ENCODE measurements at places on chromosomes 16 and 17.

- DNase-seq: no peak
Measured at GRCh38 chr17:7710301-7710700, 5.3 kb downstream of the EFNB3 start.

GRCh38 chr16:71426069-71426879 lies 15.6 kb downstream of the TLE7 start:
- no peak for DNase-seq

- DNase-seq: no peak
Measured at GRCh38 chr16:19223235-19224170, 55.5 kb downstream of the SYT17 start.

GRCh38 chr16:89040861-89041570 lies 52.6 kb upstream of the ACSF3 start:
- no peak for DNase-seq

GRCh38 chr17:77742579-77742978 lies 215.9 kb upstream of the TNRC6C start:
- no peak for DNase-seq

DNA sequence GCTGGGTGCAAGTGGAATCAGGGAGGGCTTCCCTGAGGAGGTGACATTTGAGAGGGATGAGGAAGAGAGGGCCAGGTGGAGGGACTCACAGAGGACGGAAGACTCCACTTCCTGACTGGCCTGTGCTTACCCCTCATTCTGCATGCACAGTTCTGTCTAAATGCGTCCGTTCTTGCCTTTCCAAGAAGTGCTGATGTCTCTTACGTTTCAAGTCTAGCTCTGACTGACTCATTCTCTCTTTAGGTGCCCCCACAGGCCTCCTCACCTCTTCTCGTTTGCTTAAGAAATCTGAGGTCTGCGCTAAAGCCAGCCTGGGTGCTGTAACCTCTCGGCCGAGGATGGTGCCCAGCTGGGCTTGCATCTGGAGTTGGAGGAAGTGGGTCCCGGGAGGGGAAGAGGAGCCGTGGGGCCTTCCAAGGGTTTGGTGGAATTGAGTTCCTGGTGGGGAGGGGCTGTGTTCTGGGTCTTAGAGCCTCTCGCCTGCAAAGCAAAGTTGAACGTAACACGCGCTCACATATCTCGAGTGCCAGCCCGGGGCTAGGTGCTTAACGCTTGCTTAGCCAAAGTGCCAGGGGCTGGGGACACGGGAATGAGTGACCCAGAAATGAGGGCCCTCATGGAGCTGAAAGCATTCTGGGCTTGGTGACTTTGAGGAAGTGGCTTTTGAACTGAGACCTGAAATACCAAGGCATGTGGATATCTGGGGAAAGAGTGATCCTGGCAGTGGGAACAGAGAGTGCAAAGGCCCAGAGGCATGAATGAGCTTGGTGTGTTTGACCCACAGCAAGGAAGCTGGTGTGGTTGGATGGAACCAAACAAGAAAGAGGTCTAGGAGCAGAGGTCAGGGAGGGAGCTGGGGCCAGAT lies 4.8 kb downstream of the IL4R start:
- peak; percentile 34 for DNase-seq

DNA sequence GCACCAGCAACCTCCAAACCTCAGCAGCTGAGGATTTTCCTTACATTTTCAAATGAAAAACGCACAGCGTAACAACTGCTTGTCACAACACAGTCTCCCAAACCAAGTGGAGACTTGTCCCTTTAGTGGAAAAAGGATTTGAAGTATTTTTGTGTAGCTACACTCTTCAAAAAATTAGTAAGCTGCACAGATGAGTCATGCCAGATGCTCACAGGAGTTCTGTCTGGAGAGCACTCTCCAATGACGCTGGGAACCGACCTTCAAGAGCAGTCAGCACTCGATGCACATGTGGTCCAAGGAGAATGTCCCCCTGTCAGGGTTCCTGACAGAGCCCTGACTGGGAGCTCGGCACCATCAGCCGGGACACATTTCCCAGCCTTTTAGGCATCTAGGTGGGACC lies 39.8 kb downstream of the MAP1LC3B start:
- DNase-seq: no peak

All from activated T-helper 1 cell treated with anti-CD3 and anti-CD28 coated beads, Interleukin-2, amount 50 U/mL, for 16 hours (primary cell).